Large intestine (tissue), 12 donors: ENCODE measurements at places on chromosomes 16 and 17. TPM values are rescaled to one million over a fixed set of nuclear protein-coding genes. Genes with fewer than 3 reads are reported as not detected.
A peak's percentile ranks its signal among the peaks of the same experiment; 100 is the strongest.

The PMFBP1 gene
- polyA plus RNA-seq: 4.7 TPM

- no peak overlapping the region for H3K27ac ChIP-seq
- no peak overlapping the region for H3K4me3 ChIP-seq
- H3K36me3 ChIP-seq: no peaks in the 10 kb centered on the region
- DNase-seq: no peak
Measured at GRCh38 chr16:58850019-58850677, 116.0 kb upstream of the GOT2 start.

GRCh38 chr17:62067165-62068145 is 2.4 kb upstream of the MED13 start:
- H3K4me3 ChIP-seq: no peak overlapping the region
- H3K27me3 ChIP-seq: no peaks in the 10 kb centered on the region
- H3K4me1 ChIP-seq: peaks cover 3% of the 10 kb centered on the region
- DNase-seq: peak; percentile 20
- no peak overlapping the region for H3K27ac ChIP-seq

- H3K27ac ChIP-seq: peak overlapping the region; percentile 83
- peaks cover 31% of the 10 kb centered on the region for H3K4me1 ChIP-seq
- no peak overlapping the region for H3K4me3 ChIP-seq
- no peaks in the 10 kb centered on the region for H3K27me3 ChIP-seq
- H3K36me3 ChIP-seq: peaks cover 35% of the 10 kb centered on the region
Measured at GRCh38 chr17:2181897-2182448, 121.6 kb downstream of the SMG6 start.

The OTOP3 gene
- 13.8 TPM for polyA plus RNA-seq

The SLC9A5 gene
- 0.96 TPM for polyA plus RNA-seq

DNA sequence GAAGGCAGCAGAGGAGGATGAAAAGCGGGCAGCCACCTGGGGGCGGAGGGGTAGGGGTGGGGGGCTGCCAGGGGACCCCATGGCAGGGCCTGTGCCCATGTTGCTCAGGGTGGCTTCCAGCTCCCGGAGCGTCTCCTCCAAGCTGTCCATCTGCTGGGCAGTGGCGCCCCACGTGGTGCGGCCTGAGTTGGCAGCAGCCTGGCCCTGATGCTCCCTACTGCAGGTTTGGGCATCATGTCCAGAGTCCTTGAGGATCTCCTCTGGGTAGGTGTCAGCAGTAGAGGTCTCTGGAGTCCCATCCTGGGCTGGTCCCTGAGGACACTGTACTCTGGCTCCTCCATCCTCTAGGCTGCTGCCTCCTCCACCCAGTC is 60.9 kb downstream of the SRCIN1 start:
- DNase-seq: no peak
- H3K36me3 ChIP-seq: no peaks in the 10 kb centered on the region
- H3K4me3 ChIP-seq: no peak overlapping the region
- no peaks in the 10 kb centered on the region for H3K27me3 ChIP-seq

The GDPD3 gene
- 18.1 TPM for polyA plus RNA-seq
